ENCODE measurements at places on chromosomes 12 and 14. TPM values are rescaled to one million over a fixed set of nuclear protein-coding genes. Genes with fewer than 3 reads are reported as not detected.

DNA sequence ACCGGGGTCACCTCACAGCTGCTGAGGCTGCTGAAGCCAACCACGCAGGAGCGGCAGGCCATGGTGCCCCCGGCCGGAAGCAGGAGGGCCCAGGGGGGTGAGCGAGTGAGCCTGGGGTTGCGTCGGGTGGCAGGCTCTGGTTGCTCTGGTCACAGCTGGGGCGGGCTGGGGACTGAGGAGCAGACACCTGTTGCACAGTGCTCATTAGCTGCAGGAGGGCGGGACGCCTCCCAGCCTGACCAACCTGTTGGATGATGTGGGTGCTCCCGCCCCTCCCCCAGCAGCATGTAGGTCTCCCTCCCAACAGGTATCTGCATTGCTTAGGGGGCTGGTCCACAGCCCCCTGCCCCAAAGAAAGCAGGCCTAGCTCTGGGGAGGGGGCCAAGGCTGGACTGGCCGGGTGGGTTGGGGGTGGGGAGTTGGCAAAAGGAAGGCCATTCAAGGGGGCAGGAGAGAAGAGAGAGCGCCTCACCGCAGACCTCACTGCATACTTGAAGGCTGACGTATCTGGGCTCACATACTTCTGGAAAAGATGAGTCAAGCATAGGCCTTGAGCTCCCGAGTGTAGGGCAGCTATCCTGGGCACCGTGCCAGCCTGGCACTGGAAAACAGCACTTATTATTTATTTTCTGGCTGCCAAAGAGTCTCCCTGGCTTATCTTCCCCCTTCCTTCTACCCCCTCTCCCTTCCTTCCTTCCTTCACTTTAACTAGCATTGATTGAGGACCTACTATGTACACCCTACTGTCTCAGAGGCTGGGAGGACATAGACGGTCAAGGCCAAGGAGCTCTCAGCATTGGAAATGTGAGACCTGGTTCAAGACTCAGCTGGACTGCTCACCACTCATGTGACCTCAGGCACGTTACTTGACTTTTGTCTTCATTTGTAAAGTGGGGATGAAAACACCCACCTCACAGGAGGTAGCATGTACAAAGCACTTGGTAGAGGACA lies at the start of gene KRT80:
Gene KRT80, minus strand, starts transcription at position 174 of the 951 bp plus-strand sequence. Its CDS starts 112 bp downstream, at position 62.
- DNase-seq, result no peak
- H3K27me3 ChIP-seq, result peaks cover 13% of the 10 kb centered on the region
- H3K36me3 ChIP-seq, result no peaks in the 10 kb centered on the region

Gene PRH2
- 0.76 TPM for total RNA-seq

DNA sequence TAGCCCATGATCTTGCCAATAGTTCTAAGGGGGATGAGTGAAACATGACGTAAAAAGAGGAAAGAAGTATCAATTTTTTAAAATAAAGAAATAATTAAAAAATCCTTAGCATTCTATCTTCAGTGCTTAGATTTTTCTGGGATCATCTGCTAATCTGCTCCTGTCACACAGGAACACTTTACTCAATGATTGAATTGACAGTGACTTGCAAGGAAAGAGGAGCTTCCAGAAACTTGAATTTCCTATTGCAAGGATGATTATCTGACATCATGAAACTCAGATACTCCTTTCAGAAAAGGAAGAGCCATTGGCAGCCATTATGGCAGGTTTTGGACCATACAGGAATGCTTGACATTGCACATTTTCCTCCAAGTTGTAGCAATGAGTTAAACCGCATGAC lies 41.4 kb upstream of the PTPRO start:
- no peak for DNase-seq
- peaks cover 8% of the 10 kb centered on the region for H3K27me3 ChIP-seq
- H3K4me1 ChIP-seq, result peaks cover 11% of the 10 kb centered on the region
- H3K36me3 ChIP-seq, result no peaks in the 10 kb centered on the region

Gene SIRT4
- total RNA-seq, result 3.0 TPM

GRCh38 chr14:24456980-24457379 lies 14.4 kb upstream of the SDR39U1 start:
- no peaks in the 10 kb centered on the region for H3K27me3 ChIP-seq
- no peak overlapping the region for H3K4me3 ChIP-seq
- H3K4me1 ChIP-seq, result peaks cover 13% of the 10 kb centered on the region
- peaks cover 22% of the 10 kb centered on the region for H3K36me3 ChIP-seq
- no peak for DNase-seq
- no peak overlapping the region for H3K27ac ChIP-seq

DNA sequence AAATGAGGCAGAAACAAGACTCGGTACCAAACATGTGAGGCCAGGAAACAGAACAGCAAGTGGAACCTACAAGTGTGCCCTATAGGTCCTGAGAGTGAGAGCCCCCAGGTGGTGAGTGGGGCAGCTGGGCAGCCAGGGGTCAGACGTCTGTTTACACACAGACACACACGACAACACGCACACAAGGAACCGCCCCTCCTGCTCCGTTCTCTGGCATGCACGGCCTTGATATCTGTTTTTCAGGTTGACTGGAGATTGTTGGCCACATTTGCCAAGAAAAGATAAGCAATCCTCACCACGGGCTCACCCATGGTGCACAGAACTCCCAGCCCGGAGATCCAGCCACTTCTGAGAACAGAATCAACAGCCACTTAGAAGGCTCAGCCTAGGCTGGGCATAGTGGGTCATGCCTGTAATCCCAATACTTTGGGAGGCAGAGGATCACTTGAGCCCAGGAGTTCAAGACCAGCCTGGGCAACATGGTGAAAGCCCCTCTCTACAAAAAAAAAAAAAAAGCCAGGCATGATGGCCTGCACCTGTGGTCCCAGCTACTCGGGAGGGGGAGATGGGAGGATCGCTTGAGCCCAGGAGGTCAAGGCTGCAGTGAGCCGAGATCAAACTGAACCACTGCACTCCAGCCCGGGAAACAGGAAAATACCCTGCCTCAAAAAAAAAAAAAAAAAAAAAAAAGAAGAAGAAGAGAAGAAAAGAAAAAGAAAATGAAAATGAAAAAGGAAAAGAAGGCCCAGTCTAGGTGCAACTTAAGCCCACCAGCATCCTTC lies 19.4 kb upstream of the EIF5 start:
- no peak overlapping the region for H3K27ac ChIP-seq
- no peak for DNase-seq
- peaks cover 14% of the 10 kb centered on the region for H3K27me3 ChIP-seq
- peaks cover 3% of the 10 kb centered on the region for H3K4me1 ChIP-seq
- H3K4me3 ChIP-seq, result no peak overlapping the region

- no peak overlapping the region for H3K27ac ChIP-seq
- H3K27me3 ChIP-seq, result no peaks in the 10 kb centered on the region
- peaks cover 2% of the 10 kb centered on the region for H3K4me1 ChIP-seq
- H3K4me3 ChIP-seq, result no peak overlapping the region
Measured at GRCh38 chr12:76790564-76791552, 26.9 kb downstream of the ZDHHC17 start.

Gene ACSS3
- not detected for total RNA-seq

DNA sequence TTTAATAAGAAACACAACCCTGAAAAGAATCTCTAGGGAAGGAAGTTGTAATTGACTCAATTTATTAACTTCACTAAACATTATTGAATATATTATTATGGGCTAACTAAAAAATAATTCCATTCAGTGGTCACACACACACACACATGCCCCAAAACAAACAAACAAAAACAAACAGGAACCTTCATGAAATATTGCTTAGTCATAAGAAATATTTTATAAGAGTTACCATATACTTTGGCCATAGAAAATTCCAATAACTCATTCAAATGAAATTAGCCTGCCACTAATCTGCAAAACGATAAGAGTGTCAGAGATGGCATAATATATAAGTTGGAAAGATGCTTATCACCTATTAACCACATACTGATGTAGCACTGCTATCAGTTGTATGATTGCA lies 268.4 kb upstream of the AMIGO2 start:
- H3K36me3 ChIP-seq, result peaks cover 2% of the 10 kb centered on the region
- DNase-seq, result no peak
- H3K4me1 ChIP-seq, result peaks cover 35% of the 10 kb centered on the region

Gene ASB2
- 116 TPM for total RNA-seq

Gene SIX1
- 0.89 TPM for total RNA-seq

Measured in activated CD8-positive, alpha-beta memory T cell treated with anti-CD3 and anti-CD28 coated beads, Interleukin-2, amount 10 ng/mL, durations not matched to agents 7 days and 5 days (primary cell).